Right cardiac atrium (tissue), 5 donors: ENCODE measurements at places on chromosomes 7 and 10. TPM values are rescaled to one million over a fixed set of nuclear protein-coding genes. Genes with fewer than 3 reads are reported as not detected.
A peak's percentile ranks its signal among the peaks of the same experiment; 100 is the strongest.

DNA sequence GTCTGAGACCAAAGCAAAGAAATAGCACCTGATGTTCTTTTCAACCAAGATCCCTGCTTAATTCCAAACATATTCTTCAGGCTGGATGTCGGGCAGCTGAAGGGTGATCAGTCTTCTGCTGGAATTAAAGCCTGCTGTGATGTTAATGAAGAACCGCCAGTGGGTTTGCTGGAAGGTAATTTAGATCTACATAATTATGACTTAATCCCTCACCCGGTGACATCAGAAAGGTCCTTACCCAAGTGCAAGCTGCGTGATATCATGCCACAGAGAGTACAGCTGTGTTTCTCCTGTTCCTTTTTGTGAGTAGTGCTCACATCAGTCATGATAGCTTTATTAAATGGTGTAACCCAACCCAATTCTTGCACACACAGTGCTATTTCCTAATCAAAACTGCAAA is 29.1 kb upstream of the LRGUK start:
- no peak for DNase-seq

GRCh38 chr10:52216852-52217251 is 97.2 kb upstream of the DKK1 start:
- no peak for DNase-seq

DNA sequence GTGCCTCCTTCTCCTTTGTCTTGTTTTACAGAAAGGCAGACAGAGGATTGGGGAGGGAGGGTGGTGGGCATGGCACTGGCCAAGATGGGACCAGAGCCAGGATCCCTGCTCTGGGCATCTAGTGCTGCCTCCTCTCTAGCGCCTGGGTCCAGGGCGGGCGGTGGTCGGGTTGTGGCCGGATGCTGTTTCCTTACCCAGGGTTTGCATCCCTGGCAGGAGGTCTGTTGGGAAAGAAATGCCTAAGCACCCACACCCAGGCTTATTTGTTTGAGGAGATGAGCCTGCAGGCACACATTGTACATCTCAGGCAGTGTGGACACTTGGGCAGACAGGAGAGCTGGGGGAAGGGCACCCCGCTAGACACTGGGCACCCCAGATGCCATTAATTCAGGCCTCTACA is 102.3 kb upstream of the PCBD1 start:
- DNase-seq, result no peak

- peak; percentile 60 for DNase-seq
Observed at GRCh38 chr7:47513741-47514241, 68.1 kb downstream of the TNS3 start.

Gene PTPRZ1
- total RNA-seq, result 1.9 TPM
